ENCODE measurements at places on chromosomes 12 and 14. TPM values are rescaled to one million over a fixed set of nuclear protein-coding genes. Genes with fewer than 3 reads are reported as not detected.

GRCh38 chr12:47415054-47415453 lies 290.8 kb downstream of the RPAP3 start:
- H3K4me1 ChIP-seq: peaks cover 25% of the 10 kb centered on the region
- H3K36me3 ChIP-seq: peaks cover 4% of the 10 kb centered on the region
- H3K27ac ChIP-seq: no peak overlapping the region

DNA sequence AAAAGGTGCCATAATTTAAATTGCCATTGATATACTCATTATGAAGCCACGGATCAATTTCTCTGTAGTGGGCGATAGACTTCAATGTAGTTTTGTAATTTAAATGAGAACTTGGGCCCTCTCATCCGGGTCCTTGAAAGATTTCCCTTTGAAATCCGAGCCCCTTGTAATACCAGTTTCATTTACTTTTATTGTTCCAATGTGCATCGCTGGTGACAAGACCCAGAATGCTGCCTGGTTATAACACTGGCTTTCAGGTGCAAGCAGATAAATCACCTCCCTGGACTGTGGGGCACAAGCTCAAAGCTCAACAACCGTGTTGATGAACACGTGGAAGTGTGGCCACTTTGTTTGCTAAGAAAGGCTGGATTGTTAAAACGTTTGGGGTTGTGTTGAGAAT lies 68.9 kb upstream of the FZD10 start:
- no peak overlapping the region for H3K27ac ChIP-seq
- H3K4me1 ChIP-seq: no peaks in the 10 kb centered on the region
- H3K4me3 ChIP-seq: no peak overlapping the region
- no peak for DNase-seq

GRCh38 chr12:14607568-14607967 lies 39.9 kb upstream of the PLBD1 start:
- no peak for DNase-seq
- no peak overlapping the region for H3K4me3 ChIP-seq
- no peaks in the 10 kb centered on the region for H3K4me1 ChIP-seq
- H3K36me3 ChIP-seq: peaks cover 2% of the 10 kb centered on the region

DNA sequence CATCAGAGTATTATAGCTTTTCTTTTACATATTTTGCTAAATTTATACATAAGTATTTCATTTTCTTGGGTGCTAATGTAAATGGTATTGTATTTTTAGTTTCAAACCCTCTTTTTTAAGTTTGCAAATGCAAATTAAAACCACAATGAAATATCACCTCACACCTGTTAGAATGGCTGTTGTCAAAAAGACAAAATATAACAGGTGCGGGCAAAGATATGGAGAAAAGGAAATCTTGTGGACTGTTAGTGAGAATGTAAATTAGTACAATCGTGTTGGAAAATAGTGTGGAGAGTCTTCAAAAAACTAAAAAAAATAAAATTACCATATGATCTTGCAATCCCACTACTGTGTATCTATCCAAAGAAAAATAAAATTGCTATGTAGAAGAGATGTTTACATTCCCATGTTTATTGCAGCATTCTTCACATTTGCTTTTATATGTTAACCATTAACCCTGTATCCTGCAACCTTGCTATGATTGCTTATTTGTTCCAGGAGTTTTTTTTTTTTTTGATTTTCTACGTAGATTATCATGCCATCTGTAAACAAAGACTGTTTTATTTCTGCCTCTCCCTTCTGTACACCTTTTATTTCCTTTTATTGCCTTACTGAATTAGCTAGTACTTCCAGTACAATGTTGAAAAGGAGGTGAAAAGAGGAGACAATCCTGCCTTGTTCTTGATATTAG lies 405.4 kb upstream of the MIS18BP1 start:
- no peaks in the 10 kb centered on the region for H3K4me1 ChIP-seq
- H3K27me3 ChIP-seq: no peaks in the 10 kb centered on the region
- H3K36me3 ChIP-seq: no peaks in the 10 kb centered on the region
- no peak for DNase-seq
- H3K27ac ChIP-seq: no peak overlapping the region

GRCh38 chr14:77544571-77544970 lies 46.0 kb upstream of the ISM2 start:
- no peak overlapping the region for H3K27ac ChIP-seq
- no peaks in the 10 kb centered on the region for H3K27me3 ChIP-seq
- no peak for DNase-seq

- H3K4me3 ChIP-seq: no peak overlapping the region
- no peak overlapping the region for H3K27ac ChIP-seq
- H3K36me3 ChIP-seq: no peaks in the 10 kb centered on the region
These were observed 216.8 kb downstream of the MSRB3 start for GRCh38 chr12:65495233-65495632.

DNA sequence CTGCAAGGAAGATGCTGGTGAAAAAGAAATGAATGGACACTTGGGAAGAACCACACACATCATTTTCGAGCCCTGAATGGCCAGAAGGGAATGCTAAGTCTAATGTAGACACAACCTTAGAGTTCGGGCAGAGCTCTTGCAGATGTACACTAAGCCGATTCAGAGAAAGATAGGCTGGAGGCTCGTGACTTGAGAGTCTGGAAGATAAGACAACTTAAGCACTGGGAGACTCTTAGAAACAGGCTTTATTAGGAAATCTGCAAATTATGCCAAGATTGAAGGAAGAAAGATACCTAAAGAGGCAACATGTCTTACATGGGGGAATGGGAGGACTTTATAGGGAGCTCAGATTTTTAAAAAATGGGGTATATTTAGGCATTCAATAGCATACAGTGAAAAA lies 13.5 kb downstream of the TBPL2 start:
- no peaks in the 10 kb centered on the region for H3K36me3 ChIP-seq
- H3K27ac ChIP-seq: no peak overlapping the region
- no peak overlapping the region for H3K4me3 ChIP-seq
- no peak for DNase-seq
- H3K27me3 ChIP-seq: no peaks in the 10 kb centered on the region

- H3K27me3 ChIP-seq: peaks cover 10% of the 10 kb centered on the region
- H3K27ac ChIP-seq: no peak overlapping the region
- no peak overlapping the region for H3K4me3 ChIP-seq
These were observed 117.8 kb downstream of the HMGA2 start for GRCh38 chr12:65942102-65942501.

DNA sequence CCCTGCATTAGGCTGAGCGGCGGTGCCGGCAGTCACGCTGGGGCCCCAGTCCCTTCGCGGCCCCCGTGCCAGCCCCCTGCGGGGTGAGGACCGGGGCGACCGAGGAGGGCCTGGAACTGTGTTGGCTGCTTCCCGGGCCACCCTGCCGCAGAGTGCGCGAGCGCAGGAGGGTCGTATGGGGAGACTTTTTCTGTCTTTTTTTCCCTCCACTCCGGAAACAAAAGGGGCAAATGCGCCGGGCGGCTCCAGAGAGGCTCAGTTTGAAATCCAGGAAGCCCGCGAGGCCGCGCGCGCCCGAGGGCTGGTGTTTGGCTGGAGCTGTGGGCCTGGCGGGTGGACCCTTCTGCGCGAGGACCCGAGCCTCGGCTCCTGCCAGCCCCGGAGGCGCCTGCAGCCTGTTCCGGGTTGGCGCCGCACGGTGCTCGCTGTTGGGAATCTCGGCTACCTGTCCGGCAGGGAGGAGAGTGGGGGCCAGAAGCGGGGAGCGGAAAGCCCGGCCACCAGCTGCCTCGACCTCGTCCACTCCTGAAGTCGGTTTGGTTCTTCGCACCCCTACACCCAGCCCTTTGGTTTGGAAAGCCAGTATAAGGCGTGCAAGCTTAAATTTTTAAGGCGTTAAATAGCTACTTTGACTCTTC lies 638 bp downstream of the PLEKHG3 start:
- peak overlapping the region; percentile 73 for H3K27ac ChIP-seq
- H3K4me3 ChIP-seq: peak overlapping the region; percentile 75
- H3K4me1 ChIP-seq: peaks cover 72% of the 10 kb centered on the region
- peaks cover 5% of the 10 kb centered on the region for H3K36me3 ChIP-seq

RND1 gene
- 1.1 TPM for total RNA-seq

AKAP3 gene
- total RNA-seq: 2.5 TPM

CLEC9A gene
- total RNA-seq: not detected

SLC41A2 gene
- total RNA-seq: 2.4 TPM
